ENCODE measurements at places on chromosomes 13 and 19.

DNA sequence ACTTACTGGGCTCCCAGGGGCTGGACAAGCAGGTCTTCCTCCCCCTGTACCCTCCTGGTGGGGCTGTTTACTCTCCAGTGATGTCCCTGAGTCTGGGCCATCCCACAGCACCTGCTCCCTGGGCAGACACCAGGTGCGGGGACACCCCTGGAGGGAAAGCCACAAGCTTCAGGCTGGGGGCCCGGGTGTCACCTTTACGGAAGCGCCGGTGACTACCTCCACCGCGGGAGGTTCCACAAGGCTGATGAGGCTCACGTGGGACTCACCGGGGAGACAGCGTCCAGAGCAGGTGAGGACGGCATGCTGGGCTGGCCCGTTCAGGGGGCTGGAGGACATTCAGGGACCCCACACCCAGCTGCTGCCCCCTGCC, 24.9 kb downstream of the NFILZ start:
- DNase-seq = peak; percentile 28

DNA sequence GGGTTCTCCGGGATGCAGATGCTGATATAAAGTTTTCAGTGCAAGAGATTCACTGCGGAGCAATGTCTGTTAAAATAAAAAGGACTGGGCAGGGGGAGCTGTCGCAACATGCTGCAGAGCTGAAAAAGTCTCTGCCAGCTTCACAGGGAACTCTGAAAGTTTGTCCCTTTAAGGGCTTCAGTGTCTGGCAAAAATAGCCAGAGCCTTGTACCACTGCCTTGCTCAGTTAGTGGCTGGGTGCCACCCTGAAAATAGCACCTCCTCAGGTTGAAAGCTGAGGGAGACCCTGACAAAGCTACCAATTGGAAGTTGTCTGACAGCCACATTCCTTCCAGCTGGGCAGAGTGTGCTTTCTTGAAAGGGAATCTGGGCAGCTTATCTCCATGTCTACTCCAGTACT, 3.0 kb upstream of the NDFIP2 start:
- DNase-seq = no peak

GRCh38 chr19:12555456-12555930, 4.2 kb upstream of the ZNF564 start:
- DNase-seq = no peak

DNA sequence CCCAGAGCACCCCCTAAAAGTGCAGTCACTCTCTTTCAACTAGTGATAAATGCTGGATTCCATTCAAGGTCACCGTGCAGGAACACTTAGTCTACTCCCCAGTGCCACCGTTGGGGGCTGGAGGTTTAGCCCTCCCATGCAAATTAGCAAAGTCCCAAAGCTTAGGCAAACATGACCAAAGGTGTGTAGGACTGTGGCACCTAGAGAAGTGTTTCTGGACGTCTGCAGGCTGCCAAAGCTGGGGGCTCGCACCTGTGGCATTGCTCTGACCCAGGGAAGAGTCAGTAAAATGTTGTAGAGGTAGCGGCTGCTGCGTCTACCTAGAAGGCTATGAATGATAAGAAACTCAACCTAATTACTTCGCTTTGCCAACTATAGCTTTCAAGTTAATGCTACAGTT, 13.9 kb downstream of the COL4A1 start:
- no peak for DNase-seq

DNA sequence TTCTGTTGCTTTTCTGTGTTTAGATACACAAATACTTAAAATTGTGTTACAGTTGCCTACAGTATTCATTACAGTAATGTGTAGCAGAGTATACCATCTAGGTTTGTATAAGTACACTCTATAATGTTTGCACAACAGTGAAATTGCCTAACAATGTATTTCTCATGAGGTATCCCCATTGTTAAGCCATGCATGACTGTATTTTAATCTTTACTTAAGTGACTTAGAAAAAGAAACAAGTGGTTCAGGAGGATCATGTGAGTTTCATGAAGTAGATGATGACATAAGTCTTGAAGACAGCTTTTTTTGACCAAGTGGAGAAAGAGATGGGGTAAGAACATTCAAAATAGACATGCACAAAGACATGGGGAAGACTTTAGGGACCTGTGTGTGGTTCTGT, 8.4 kb upstream of the KCTD4 start:
- DNase-seq = no peak

- DNase-seq = no peak
Observed at GRCh38 chr13:80547885-80548825, 207.2 kb upstream of the SPRY2 start.

Measured in activated T-cell treated with anti-CD3 and anti-CD28 coated beads for 1 hour (primary cell).